ENCODE measurements at places on chromosomes 2 and 18.
A peak's percentile ranks its signal among the peaks of the same experiment; 100 is the strongest.

- peaks cover 38% of the 10 kb centered on the region for H3K36me3 ChIP-seq
- no peaks in the 10 kb centered on the region for H3K27me3 ChIP-seq
- H3K4me3 ChIP-seq = no peak overlapping the region
- no peak overlapping the region for H3K27ac ChIP-seq
Measured at GRCh38 chr2:74884118-74884762, 50.3 kb downstream of the HK2 start.

GRCh38 chr18:52228166-52228565, 111.8 kb upstream of the DCC start:
- H3K36me3 ChIP-seq = peaks cover 7% of the 10 kb centered on the region
- no peak for DNase-seq
- H3K4me3 ChIP-seq = no peak overlapping the region
- H3K4me1 ChIP-seq = no peaks in the 10 kb centered on the region

DNA sequence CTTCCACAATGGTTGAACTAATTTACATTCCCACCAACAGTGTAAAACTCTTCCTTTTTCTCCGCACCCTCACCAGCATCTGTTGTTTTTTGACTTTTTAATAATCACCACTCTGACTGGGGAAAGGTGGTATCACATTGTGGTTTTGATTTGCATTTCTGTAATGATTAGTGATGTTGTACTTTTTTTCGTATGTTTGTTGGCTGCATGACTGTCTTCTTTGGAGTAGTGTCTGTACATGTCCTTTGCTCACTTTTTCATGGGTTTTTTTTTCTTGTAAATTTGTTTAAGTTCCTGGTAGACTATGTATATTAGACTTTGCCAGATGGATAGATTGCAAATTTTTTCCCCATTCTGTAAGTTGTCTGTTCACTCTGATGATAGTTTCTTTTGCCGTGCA, 574.8 kb downstream of the KCNJ3 start:
- H3K27ac ChIP-seq = no peak overlapping the region
- no peaks in the 10 kb centered on the region for H3K27me3 ChIP-seq
- no peak overlapping the region for H3K4me3 ChIP-seq
- H3K4me1 ChIP-seq = no peaks in the 10 kb centered on the region
- no peak for DNase-seq
- no peaks in the 10 kb centered on the region for H3K36me3 ChIP-seq

- H3K4me3 ChIP-seq = no peak overlapping the region
- H3K4me1 ChIP-seq = peaks cover 8% of the 10 kb centered on the region
- H3K27ac ChIP-seq = no peak overlapping the region
- DNase-seq = no peak
- peaks cover 4% of the 10 kb centered on the region for H3K27me3 ChIP-seq
- no peaks in the 10 kb centered on the region for H3K36me3 ChIP-seq
Measured at GRCh38 chr2:134462275-134462674, 208.4 kb downstream of the MGAT5 start.

DNA sequence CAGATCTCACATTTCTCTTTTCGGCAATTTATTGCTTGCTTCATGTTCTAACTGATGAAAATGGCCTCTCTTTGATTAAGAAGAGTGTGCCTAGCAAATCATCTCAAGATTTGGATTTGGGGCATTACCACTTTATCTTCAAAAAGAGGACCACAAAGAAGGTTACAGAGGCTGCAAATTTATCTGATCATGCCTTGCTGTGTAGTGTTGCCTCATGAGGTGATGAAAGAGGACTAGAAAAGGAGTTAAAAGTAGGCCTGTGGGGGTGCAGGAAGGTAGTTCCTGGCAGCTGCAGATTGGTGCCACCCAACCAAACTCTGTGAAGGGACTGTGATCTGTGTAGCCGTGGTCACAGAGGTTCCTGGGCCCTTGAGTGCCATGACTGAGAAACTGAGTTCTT, 69.2 kb downstream of the PRELID3A start:
- H3K27ac ChIP-seq = no peak overlapping the region
- no peaks in the 10 kb centered on the region for H3K27me3 ChIP-seq
- peaks cover 6% of the 10 kb centered on the region for H3K36me3 ChIP-seq
- H3K4me1 ChIP-seq = no peaks in the 10 kb centered on the region

DNA sequence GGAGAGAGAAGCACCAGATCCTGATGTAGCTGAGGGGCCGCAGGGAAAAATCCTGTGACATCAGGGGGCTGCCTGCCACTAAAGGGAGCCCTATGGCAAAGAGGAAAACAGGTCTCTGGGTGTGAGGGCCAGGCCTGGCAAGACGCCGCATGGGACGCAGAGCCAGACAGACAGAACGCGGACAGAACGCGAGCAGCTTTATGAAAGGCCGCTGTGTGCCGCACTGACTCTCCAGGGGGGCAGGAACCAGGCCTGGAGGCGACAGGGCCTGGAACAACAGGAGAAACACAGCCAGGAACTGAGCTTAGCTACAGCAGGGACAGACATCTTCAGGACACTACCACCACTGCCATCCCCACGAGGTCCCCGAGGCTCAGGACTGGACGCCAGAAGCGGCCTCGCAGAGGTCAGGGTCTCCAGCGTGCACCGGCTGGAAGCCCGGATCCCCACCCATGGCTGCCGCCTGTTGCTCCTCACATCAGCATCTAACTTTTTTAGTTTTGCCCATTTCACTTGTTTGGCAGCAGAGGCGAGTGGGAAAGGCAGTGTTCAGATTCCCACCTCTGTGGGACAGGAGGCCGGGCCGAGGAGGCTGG, 131.6 kb downstream of the VAPA start:
- no peaks in the 10 kb centered on the region for H3K27me3 ChIP-seq
- H3K4me1 ChIP-seq = peaks cover 5% of the 10 kb centered on the region
- H3K27ac ChIP-seq = no peak overlapping the region
- DNase-seq = no peak
- no peak overlapping the region for H3K4me3 ChIP-seq

DNA sequence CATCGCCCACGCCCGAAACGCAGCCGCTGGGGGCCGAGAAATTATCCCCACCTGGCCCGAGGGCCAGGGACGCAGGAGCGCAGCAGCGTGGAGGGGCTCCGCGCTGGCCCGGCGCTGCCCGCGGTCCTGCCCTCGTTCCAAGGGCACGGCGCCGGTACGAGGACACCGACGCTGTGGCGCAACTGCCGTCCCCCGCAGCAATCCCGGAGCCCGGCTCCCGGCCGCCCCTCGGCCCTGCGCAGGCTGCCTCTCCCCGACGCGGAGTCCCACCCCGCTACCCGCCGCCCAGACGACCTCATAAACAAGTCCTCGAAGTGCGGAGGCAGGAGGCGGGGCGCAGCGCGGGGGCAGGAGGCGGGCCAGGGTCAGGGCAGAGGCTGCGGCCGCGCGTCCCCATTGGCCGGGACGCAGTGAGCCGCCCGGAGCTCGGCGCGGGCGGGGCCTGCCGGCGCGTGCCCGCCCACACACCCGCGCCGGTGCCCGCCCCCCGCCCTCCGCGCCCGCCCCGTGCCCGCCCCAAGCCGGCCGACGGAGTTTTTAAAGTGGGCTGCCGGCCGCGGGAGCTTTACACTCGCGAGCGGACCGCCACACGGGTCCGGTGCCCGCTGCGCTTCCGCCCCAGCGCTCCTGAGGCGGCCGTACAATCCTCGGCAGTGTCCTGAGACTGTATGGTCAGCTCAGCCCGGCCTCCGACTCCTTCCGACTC, at the start of gene EPAS1:
Gene EPAS1 (plus strand): TSS at position 568 of the 706 bp plus-strand sequence. CDS start 505 bp downstream, outside the sequence.
- peak within 1 kb of the TSS; percentile 88 for H3K27ac ChIP-seq
- H3K36me3 ChIP-seq = no peaks in the 10 kb centered on the region
- no peaks in the 10 kb centered on the region for H3K27me3 ChIP-seq
- no peak for DNase-seq
- H3K4me1 ChIP-seq = peaks cover 22% of the 10 kb centered on the region

- H3K27ac ChIP-seq = peak overlapping the region; percentile 90
- DNase-seq = no peak
- H3K36me3 ChIP-seq = no peaks in the 10 kb centered on the region
- H3K4me1 ChIP-seq = peaks cover 31% of the 10 kb centered on the region
- H3K4me3 ChIP-seq = peak overlapping the region; percentile 69
- no peaks in the 10 kb centered on the region for H3K27me3 ChIP-seq
Measured at GRCh38 chr18:31101183-31102024, 817 bp downstream of the DSC2 start.

GRCh38 chr2:218897394-218898108, 16.9 kb downstream of the WNT10A start:
- peak overlapping the region; percentile 28 for H3K27ac ChIP-seq
- H3K36me3 ChIP-seq = no peaks in the 10 kb centered on the region
- peak overlapping the region; percentile 10 for H3K4me3 ChIP-seq
- DNase-seq = no peak
- peaks cover 54% of the 10 kb centered on the region for H3K4me1 ChIP-seq

- H3K27ac ChIP-seq = no peak overlapping the region
- no peak overlapping the region for H3K4me3 ChIP-seq
- H3K36me3 ChIP-seq = no peaks in the 10 kb centered on the region
- peaks cover 28% of the 10 kb centered on the region for H3K27me3 ChIP-seq
Measured at GRCh38 chr2:26649322-26649721, 8.2 kb upstream of the CIB4 start.

GRCh38 chr2:200634231-200634964, 48.6 kb downstream of the AOX1 start:
- H3K27me3 ChIP-seq = no peaks in the 10 kb centered on the region
- no peak for DNase-seq
- no peak overlapping the region for H3K4me3 ChIP-seq
- no peaks in the 10 kb centered on the region for H3K4me1 ChIP-seq
- no peak overlapping the region for H3K27ac ChIP-seq

DNA sequence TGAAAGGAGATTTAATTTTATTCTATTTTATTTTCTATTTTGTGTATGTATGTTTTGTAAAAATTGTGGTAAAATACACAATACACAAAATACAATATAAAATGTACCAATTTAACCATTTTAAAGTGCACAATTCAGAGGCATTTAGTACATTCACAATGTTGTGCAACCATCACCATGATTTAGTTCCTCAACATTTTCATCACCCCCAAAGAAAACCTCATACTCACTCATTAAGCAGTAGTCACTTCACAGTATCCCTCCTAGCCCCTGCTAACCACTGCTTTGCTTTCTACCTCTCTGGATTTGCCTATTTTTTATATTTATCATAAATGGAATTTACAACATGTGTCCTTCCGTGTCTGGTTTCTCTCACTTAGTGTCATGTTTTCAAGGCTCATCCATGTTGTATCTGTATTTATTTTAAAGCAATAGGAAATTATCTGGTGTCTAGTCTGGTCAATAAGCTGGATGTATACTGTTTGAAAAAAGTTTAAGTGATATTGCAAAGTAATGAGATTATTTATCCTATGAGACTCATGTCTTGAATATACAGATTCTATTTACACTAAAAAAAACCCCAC, 77.9 kb upstream of the GLS start:
- no peak for DNase-seq
- H3K4me1 ChIP-seq = peaks cover 12% of the 10 kb centered on the region
- no peaks in the 10 kb centered on the region for H3K36me3 ChIP-seq
- no peak overlapping the region for H3K4me3 ChIP-seq

DNA sequence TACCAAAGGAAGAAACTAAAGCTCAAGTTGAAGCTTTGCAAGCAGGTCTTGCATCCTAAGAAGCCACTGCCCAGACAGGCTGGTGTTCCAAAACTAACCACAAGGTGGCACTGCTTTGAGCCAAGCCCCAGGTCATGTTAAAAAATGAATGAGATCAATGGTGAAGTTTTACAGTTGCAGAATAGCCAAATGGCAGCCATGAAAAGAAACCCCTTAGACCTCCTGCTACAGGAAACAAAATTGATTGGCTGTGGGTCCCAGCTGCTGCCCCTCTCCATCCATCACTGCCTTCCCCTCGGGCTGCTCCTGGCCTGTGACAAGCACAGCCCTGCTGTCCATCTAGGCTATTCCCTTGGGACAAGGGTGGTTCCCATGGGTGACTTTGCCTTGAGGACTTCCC, 20.7 kb upstream of the MREG start:
- no peak overlapping the region for H3K4me3 ChIP-seq

- peak; percentile 84 for DNase-seq
- no peak overlapping the region for H3K4me3 ChIP-seq
- peak overlapping the region; percentile 67 for H3K27ac ChIP-seq
- no peaks in the 10 kb centered on the region for H3K27me3 ChIP-seq
- peaks cover 25% of the 10 kb centered on the region for H3K4me1 ChIP-seq
Measured at GRCh38 chr2:161030260-161031063, 129.8 kb upstream of the TANK start.

DNA sequence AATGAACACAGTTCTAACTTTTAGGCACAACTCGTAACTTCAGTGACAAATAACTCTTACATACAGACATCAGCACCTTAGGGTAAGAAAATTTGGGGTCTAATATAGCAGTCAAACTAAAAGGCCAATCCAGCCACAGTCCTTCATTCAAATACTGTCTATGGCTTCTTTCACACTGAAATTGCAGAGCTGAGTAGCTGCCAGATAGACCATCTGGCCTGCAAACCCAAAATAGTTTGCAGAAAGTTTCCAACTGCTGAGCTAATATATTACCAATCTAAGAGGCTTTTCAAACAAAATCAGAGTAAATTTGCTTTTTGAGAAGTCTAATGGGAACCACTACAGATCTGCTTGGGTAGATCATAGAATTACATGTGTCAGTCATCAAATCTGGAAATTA, 183.4 kb downstream of the GALR1 start:
- no peak overlapping the region for H3K27ac ChIP-seq
- no peaks in the 10 kb centered on the region for H3K4me1 ChIP-seq
- H3K27me3 ChIP-seq = no peaks in the 10 kb centered on the region
- DNase-seq = no peak
- no peaks in the 10 kb centered on the region for H3K36me3 ChIP-seq

GRCh38 chr2:84799772-84800171, 81.1 kb downstream of the TRABD2A start:
- H3K4me3 ChIP-seq = no peak overlapping the region
- H3K4me1 ChIP-seq = no peaks in the 10 kb centered on the region
- no peak overlapping the region for H3K27ac ChIP-seq

DNA sequence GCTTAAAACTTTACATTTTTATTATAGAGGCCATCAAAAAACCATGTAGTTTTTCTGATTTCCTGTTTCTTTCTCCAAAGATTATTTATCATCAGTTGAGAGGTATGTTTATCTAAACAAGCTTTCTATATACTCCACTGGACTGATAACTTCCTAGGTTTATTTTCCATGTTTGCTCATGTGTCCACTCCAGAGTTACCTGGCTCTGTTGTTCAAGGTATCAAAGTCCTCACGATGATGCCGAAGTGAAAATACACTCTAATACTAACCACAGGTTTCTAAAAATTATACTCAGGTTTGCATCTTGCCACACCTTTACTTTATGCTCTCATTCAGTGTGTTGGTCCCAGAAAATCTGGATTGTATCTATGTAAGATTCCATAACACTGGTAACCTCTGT, 287.9 kb upstream of the GULP1 start:
- H3K27me3 ChIP-seq = no peaks in the 10 kb centered on the region
- H3K4me1 ChIP-seq = no peaks in the 10 kb centered on the region
- no peak overlapping the region for H3K4me3 ChIP-seq
- no peak for DNase-seq
- H3K36me3 ChIP-seq = no peaks in the 10 kb centered on the region

- DNase-seq = no peak
- no peak overlapping the region for H3K27ac ChIP-seq
- H3K27me3 ChIP-seq = no peaks in the 10 kb centered on the region
Measured at GRCh38 chr2:40271094-40271493, 180.8 kb downstream of the SLC8A1 start.

DNA sequence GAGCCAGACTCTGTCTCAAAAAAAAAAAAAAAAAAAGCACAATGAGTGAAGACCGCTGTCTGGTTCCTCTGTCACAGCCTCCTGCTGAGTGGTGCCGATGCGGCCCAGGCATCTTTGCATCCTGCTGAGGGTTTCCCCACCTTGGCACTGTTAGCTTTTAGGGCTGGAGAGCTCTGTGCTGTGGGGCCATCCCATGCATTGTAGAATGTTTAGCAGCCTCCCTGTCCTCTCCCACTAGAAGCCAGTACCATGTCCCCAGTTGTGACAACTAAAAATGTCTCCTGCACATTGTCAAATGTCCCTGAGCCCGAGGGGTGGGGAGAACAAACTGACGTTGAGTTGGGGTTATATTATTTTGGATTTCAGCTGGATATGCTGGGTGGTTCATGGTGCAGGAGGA, 7.9 kb upstream of the COLEC11 start:
- no peak for DNase-seq
- peaks cover 1% of the 10 kb centered on the region for H3K36me3 ChIP-seq
- H3K4me3 ChIP-seq = no peak overlapping the region
- no peaks in the 10 kb centered on the region for H3K27me3 ChIP-seq
